ENCODE measurements at places on chromosomes 1 and 21.

GRCh38 chr1:183565261-183565660, 25.0 kb downstream of the NCF2 start:
- H3K4me1 ChIP-seq = no peaks in the 10 kb centered on the region
- no peaks in the 10 kb centered on the region for H3K27me3 ChIP-seq
- no peak for DNase-seq
- H3K36me3 ChIP-seq = no peaks in the 10 kb centered on the region
- no peak overlapping the region for H3K27ac ChIP-seq

GRCh38 chr1:119440721-119441307, 25.9 kb downstream of the HSD3B2 start:
- H3K27ac ChIP-seq = no peak overlapping the region
- H3K4me1 ChIP-seq = no peaks in the 10 kb centered on the region
- no peaks in the 10 kb centered on the region for H3K27me3 ChIP-seq
- H3K36me3 ChIP-seq = no peaks in the 10 kb centered on the region

DNA sequence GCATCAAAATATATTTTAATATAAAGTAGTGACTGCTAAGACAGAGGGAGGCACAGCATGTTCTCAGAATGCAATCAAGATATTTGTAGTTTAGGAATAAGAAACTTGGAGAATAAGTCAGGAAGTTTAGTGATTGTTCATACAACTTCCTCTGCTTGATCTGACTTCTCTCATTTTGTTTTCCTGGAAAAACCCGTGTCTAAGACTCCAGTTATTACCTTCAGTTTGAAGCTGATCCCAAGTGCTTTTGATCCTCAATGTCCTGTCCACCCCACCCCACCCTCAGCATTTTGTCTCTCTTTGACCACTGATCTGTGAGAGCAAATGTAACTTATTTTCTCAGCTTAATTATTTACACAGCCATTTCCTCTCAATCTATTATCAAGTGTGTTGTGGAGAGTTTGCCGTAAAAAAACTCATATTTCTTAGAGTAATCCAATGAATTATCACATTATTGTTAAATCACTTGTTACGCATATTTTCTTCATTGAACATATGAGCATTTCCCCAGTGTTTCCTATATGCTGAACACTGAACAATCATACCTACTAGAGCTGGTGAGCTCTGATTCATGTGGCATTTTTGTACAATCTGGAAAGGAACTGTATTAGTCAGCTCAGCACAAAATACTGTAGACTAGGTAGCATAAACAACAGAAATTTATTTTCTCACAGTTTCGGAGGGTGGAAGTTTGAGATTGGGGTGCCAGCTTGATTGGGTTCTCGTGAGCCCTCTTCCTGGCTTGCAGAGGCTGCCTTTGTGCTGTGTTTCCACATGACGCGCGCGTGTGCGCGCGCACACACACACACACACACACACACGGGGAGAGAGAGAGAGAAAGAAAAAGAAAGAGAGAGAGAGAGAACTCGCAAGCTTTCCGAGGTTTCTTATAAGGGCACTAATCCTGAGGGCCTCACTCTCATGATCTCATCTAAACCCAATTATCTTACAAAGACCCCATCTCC, 65.5 kb upstream of the DPYD start:
- no peak overlapping the region for H3K4me3 ChIP-seq
- no peak overlapping the region for H3K27ac ChIP-seq
- H3K27me3 ChIP-seq = no peaks in the 10 kb centered on the region
- H3K4me1 ChIP-seq = no peaks in the 10 kb centered on the region

- H3K27ac ChIP-seq = no peak overlapping the region
- H3K27me3 ChIP-seq = peaks cover 7% of the 10 kb centered on the region
- no peak for DNase-seq
- peaks cover 34% of the 10 kb centered on the region for H3K4me1 ChIP-seq
These were observed 2.7 kb upstream of the MARCKSL1 start for GRCh38 chr1:32338637-32339145.

- no peaks in the 10 kb centered on the region for H3K36me3 ChIP-seq
- DNase-seq = no peak
- peak overlapping the region; percentile 84 for H3K4me3 ChIP-seq
- H3K27ac ChIP-seq = no peak overlapping the region
- H3K4me1 ChIP-seq = peaks cover 18% of the 10 kb centered on the region
These were observed 2.9 kb downstream of the DDI2 start for GRCh38 chr1:15620155-15620545.

DNA sequence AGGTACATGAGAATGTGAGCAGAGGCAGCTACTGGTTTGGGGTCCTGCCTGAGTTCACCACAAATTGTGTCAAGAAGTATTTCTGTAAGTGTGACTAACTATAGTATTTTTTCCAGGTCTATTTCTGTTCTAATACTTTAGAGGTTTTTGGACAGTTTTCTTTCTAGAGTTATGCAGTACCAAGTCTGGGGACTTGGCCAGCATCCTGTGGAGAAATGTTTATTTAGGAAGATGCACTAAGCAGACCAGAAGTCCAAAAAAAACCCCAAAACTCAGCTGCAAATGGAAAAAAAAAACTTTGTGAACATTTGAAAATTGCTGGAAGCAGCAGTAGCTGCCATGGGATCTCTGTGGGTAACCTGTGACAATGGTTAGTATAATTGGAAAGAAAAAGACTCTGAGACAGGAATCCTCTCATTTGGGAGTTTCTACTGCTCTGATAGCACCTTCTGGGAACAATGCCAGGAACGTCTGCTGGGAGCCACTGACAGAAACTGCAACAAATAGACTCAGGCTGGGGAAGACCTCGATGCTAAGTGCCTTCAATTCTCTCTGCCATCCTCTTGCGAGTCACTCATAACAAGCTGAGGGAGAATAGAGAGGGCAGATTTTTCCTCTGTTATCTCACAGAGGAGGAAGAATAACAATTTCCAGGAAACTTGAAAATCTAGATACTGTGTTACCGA, 37.6 kb downstream of the OR10R2 start:
- H3K4me1 ChIP-seq = peaks cover 11% of the 10 kb centered on the region
- no peaks in the 10 kb centered on the region for H3K36me3 ChIP-seq
- no peaks in the 10 kb centered on the region for H3K27me3 ChIP-seq
- no peak overlapping the region for H3K4me3 ChIP-seq
- no peak overlapping the region for H3K27ac ChIP-seq

Measured in neural progenitor cell (in vitro differentiated cells).